ENCODE measurements at places on chromosomes 1 and 21.

DNA sequence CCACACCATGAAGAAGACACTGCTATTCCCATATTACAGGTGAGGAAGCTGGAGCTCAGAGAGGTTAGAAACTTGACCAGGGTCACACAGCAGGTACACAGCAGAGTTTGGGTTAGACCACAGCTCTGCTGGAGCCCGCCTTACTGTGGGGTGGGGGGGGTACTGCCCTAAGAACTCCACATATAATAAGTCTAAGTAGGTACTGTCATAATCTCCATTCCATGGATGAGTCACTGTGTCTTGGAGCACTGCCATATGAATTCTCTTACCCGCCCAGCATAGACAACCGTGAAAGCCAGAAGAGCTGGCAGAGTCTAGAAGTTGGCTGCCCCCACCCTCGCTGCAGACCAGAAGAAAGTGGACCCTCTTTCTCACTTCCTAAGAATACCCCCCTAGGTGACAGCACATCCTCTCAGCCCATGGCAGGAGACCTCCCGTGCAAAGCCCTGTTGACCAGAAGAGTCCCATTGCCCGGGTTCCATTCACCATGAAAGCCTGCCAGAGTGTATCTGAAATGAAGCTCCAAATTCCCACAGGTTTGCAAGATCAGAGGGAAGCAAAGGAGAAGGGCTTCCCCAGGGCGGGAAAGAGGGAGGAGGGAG lies 5.2 kb upstream of the PLA2G2D start:
- DNase-seq = no peak

GRCh38 chr1:68269637-68270430 lies 37.5 kb upstream of the WLS start:
- no peak for DNase-seq

DNA sequence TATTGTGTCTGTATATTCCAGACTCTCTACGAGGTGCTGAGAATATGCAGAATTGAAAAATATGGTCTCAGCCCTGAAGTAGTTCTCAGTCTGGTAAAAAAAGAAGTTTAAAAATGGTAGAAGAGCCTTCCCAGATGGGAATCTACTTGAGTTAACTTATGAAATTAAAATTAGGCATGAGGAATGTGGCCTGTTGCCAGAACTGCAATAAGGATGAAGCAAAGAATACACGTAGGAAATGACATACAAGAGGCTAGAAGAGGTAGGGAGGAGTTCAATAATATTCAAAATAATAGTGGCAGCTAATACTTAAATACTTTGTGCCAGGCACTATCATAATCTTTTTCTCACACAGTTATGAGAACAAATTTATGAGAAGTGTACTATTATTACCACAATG lies 6.3 kb downstream of the ASPM start:
- no peak for DNase-seq

DNA sequence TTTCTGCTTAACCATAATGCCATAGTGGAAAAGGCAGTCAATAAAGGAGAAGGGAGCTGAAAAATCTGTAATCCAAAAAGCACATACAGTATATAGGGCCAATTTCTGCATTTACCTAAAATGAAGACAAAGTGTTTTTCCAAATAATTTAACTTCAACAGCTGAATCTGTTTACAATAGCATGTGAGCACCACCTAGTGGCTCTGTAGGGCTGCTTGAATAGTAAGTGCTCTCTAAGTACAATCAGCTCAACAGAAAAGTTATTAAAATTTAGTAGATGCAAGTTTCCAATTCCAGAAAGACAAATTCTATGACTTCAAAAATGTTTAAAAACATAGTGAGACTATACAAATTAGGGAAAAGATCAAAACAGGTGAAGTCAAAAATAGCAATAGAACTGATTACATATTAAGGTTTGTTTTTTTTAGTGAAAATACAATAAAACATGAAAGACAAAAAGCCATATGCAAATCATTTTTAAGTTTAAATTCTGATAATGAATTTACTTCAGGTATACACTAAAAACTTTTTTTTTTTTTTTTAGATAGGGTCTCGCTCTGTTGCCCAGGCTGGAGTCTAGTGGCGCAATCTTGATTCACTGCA lies 220.0 kb downstream of the SETD4 start:
- DNase-seq = no peak

- no peak for DNase-seq
These were observed 231.9 kb downstream of the TRABD2B start for GRCh38 chr1:47765236-47765635.

GRCh38 chr21:28636752-28637691 lies 355.7 kb downstream of the LTN1 start:
- DNase-seq = no peak

- DNase-seq = no peak
These were observed 128.0 kb downstream of the TNNI3K start for GRCh38 chr1:74363220-74363619.

DNA sequence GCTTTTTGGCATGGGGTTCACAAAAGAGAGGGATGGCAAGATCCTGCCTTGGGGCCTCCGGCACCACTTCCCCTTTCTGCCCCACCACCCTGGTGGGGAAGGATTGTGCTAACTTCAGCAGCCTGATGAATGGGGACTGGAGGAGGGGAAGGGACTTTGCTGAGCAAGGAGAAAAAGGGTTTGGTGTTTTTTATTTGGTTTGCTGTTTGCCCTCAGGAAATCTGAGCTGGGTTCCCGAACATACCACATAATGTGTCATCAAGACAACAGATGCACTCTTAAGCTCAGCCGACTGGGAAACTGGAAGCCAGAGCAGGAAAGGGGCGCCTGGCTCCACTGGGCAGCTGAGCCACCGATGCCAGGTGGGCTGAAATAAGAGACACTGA lies 19.8 kb downstream of the OLFML2B start:
- DNase-seq = no peak

- no peak for DNase-seq
These were observed 589.1 kb downstream of the PTPRU start for GRCh38 chr1:29825274-29825940.

DNA sequence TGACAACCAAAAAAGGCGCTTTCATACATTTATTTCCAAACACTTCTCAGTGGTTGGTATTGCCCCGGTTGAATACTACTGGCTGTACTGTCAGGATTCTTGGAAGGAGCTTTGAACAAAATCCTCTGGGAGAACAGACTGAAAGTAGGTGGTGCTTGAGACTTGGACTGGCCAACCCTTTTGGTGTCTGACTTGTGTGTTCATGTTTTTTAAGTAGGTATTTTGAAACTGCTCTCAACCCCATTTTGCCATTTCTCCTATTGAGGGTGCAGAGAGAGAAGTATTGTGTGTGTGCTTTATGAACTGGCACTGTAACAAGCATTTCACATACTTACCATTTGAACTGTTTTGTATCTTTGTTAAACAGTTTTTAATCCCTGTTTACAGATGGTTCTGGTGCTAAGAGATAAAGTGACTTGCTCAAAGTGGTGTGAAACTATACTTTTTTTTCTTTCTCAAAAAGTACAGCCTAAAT lies 21.2 kb downstream of the ARID1A start:
- DNase-seq = no peak

DNA sequence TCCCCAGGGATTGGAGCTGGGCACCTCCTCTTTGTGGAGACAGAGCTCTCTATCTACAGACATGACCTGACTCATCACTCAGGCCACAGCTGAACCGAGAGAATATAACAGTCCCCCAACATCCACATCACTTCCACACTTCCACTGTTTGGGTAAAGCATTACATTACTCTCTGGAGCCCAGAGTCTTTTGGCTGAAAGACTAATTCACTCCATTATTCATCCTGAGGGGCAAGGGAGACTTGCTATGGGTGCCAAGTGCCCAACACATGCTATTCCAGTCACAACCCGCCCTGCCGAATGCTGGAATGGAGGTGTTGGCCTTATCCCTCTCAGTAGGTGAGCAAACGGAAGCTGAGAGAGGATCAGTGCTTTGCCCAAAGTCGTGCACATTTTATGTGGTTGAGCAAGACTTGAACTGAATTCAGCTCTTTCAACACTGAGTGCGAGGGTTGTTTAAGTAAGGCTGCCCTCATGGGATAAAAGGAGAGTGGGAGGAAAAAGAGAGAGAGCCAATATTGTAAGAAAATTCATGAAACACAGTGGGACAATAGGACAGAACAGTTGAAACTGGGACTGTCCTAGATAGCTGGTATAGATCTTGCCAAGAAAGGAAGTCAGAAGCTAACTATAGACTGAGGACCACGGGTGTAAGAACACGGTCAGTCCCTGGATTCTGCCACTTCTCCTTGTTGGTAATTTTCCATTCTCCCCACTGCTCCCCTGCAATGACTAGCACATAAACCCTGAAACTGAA lies 13.5 kb upstream of the CHI3L1 start:
- DNase-seq = no peak

- no peak for DNase-seq
These were observed 36.3 kb downstream of the ARID4B start for GRCh38 chr1:235291599-235292091.

- DNase-seq = no peak
These were observed 152.6 kb upstream of the LMO4 start for GRCh38 chr1:87176087-87176486.

DNA sequence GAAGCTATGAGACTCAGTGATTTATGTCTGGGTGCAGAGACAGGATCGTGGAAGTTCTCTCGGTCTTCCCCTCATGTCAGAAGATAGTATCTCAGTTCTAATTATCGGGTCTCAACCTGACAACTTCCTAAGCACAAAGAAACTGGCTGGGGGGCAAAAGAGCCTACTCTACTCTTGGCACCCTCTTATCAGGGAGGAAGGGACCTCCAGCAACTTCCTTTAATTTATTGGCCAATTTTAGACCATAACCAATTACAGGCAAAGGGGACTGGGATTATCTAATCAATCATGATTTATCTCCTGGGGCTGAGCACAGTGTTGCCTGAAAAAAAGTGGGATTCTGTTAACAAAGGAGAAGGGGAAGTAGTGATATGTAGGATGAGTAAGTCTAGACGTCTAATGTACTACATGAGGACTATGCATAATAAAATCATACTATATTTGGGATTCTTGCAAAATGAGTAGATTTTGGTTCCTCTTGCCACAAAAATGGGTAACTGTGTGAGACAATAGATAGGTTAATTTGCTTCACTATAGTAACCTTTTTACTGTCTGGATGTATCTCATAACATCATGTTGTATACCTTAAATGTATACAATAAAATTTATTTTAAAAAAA lies 98.8 kb downstream of the ZFYVE9 start:
- DNase-seq = no peak

DNA sequence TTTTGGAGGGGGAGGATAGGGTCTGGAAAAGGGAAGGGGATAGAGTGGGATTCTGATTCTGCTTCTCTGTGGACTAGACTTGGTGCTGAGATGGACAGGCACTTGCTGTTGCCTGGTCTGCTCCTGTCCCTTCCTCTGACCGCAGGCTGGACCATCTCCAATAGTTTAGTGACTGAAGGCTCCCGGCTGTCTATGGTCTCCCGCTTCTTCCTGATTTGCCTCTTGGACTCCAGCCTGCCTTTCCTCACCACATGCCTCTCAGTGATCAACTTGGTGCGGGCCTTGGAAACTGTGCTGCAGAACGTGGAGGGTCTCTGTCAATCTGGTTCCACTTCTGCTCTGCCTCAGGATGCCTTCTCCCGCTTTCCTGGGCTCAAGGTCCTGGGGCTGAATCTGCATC lies 6.3 kb upstream of the ZSCAN20 start:
- no peak for DNase-seq

GRCh38 chr1:162997499-162998285 lies 71.5 kb upstream of the RGS4 start:
- no peak for DNase-seq

- DNase-seq = no peak
These were observed 60.9 kb downstream of the TNN start for GRCh38 chr1:175128523-175128922.

DNA sequence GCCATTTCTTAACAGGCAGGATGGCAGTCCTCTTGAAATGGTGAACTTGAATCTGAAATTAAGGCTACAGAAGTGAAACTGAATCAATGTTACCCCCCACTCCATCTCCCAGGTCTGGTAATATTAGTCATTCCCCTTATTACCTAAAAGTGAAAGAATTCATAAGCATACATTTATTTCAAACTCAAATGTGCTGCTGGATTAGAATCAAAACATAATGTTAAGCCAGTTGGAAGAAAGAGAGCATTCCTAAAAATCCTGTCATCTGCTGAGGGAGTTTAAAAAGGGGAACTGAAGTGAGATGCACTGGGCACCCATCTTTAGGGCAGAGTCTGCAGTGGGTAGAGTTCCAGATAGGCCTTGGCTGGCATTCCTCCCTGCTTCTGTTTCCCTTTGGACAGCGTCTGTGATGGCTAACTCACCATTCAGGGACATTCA lies 17.4 kb downstream of the KIAA0319L start:
- DNase-seq = no peak

DNA sequence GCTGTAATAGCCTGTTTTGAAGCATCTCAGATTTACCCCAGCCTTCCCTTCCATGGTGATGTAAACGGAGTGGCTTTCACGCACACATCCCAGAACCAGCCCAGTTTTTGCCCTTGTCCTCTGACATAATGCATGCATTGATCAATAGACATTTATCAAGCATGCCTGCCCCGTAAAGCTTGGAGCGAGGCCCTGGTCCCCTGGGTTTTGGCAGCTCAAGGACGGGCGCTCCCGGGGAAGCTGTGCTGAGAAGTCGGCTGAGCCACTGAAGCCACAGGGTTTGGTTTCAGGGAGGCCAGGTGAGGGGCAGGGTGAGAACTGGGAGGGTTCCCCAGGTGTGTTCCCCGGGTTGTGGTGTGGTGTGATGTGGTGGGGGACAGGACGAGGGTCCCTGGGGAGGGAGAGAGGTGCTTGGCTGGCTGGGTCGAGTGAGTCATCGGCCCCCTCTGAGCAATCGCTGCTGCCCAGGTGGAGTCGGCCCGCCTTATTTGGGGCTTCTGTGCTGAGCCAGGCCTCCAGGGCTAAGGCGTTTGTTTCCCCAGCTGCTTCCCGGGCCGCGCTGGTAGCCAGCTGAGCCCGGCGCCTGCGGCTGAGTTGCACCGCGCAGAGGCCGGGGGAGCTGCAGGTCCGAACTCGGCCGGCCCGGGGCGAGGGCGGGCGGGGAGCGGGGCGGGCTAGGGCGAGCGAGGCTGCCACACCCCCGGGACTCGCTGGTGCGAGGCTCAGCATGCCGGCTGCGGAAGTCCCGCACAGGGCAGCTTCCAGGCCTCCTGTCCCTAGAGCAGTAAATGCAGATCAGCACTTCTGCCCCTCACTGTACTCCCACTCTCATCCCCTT lies 23.6 kb downstream of the ATP2B4 start:
- peak; percentile 38 for DNase-seq

- no peak for DNase-seq
These were observed 724.6 kb downstream of the USP25 start for GRCh38 chr21:16454399-16454798.

DNA sequence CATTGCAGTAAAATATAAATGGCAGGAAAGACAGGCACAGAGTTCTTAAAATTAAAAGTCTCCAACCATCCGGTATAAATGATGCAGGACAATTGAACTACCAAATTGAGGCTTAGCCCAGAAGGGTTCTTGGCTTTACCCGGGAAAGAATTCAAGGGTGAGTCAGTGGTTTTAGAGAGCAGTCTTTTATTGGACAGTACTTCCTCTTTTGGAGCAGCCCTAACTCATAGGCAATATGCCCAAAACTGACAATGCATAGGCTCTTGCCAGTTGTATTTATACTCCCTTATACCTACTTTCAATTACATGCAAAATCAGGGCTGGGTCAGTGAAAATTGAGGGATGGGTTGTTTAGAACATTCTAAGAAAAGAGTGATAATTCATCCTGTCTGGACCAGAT lies 1628.9 kb upstream of the PRMT6 start:
- DNase-seq = no peak

DNA sequence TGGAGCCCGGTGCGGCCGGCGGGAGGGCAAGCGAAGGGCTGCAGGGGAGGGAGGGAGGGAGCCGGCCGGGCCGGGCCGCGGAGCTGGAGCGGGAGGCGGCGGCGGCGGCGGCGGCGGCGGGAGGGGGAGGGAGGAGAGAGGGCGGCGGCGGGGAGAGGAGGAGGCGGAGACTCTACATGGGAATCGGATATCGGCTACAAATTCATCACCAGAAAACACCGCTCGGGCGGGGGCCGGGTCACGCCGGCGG lies at the start of gene AKT3:
TSS of gene AKT3 (minus strand) at position 42 of the 250 bp plus-strand sequence. CDS start 7,073 bp downstream, outside the sequence.
- DNase-seq = peak; percentile 40
